ENCODE measurements at places on chromosomes 16 and 17.

- DNase-seq: no peak
Observed at GRCh38 chr17:60087882-60088669, 9.4 kb upstream of the HEATR6 start.

DNA sequence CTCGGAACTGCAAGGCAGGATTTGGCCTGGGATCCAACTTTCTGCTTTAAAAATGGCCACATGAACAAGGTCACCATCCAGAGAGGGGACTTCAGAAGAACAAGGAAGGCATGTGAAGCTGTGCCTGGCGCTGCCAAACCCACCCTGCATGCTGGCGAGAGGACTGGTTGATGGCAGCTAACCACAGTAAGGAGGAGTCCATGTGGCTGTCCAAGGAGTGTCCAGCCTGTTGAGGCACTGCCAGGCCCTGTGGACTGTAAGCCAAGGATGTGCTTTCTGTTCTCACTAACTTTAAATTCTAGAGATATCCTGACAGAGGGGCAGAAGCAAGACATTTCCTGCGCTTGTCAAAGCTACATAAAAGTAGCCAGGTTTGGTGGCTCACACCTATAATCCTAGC lies 40.4 kb downstream of the CDK5R1 start:
- no peak for DNase-seq

- peak; percentile 37 for DNase-seq
Observed at GRCh38 chr16:70696952-70697593, 11.2 kb upstream of the MTSS2 start.

DNA sequence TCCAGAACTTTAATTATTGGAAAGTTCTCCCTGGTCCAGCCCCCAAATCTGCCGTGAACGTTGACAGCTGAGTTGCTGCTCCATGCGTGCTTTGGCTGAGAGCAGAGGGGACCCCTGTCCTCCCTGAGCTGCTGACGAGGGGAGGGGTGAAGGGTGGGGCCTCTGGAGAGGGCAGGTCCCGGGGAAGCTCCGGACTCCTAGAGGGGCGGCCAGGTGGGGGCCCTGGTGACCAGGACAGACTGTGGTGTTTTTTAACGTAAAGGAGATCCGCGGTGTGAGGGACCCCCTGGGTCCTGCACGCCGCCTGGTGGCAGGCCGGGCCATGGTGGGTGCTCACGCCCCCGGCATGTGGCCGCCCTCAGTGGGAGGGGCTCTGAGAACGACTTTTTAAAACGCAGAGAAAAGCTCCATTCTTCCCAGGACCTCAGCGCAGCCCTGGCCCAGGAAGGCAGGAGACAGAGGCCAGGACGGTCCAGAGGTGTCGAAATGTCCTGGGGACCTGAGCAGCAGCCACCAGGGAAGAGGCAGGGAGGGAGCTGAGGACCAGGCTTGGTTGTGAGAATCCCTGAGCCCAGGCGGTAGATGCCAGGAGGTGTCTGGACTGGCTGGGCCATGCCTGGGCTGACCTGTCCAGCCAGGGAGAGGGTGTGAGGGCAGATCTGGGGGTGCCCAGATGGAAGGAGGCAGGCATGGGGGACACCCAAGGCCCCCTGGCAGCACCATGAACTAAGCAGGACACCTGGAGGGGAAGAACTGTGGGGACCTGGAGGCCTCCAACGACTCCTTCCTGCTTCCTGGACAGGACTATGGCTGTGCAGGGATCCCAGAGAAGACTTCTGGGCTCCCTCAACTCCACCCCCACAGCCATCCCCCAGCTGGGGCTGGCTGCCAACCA lies at the start of gene MC1R:
Gene MC1R, plus strand, starts transcription at position 410 of the 895 bp plus-strand sequence. Its CDS starts 397 bp downstream, at position 807.
- no peak for DNase-seq

DNA sequence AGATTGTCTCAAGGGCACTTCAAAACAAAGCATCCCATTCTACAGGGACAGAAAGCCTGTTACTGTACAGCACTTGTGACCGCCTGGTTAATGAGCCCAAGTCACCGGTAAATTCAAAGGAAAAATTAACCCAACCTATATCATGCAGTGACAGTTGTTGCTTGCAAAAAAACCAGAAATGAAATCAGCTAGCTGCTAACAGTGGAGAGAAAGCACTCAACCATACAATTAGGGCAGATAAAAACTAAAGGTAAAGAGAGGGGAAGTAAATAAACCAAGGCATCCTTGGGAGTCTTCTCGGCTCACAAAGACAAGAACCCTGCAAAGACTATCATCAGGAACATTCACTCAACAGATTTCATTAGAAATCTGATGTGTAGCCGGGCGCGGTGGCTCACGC lies 5.9 kb downstream of the RETREG3 start:
- no peak for DNase-seq

DNA sequence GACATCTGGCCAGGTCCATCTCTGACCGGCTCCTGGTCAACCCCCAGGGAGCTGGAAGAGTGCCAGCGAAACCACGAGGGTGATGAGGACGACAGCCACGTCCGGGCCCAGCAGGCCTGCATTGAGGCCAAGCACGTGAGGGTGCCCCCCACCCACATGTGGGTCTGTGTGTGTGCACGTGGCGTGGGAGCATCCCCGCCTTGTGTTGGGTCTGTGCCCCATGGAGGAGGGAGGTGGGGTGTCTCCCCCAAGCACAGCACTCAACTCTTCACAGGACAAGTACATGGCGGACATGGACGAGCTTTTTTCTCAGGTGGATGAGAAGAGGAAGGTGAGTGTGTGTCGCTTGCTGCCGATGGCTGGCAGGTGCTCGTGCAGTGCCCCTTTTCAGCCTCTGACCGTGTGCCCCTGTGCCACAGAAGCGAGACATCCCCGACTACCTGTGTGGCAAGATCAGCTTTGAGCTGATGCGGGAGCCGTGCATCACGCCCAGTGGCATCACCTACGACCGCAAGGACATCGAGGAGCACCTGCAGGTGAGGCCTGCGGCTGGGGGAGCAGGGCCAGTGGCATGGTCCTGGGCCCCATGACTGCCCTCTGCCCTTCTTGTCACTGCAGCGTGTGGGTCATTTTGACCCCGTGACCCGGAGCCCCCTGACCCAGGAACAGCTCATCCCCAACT lies 1.7 kb downstream of the STUB1 start:
- no peak for DNase-seq

- no peak for DNase-seq
Observed at GRCh38 chr16:30760001-30760559, 1.8 kb downstream of the CFAP119 start.

DNA sequence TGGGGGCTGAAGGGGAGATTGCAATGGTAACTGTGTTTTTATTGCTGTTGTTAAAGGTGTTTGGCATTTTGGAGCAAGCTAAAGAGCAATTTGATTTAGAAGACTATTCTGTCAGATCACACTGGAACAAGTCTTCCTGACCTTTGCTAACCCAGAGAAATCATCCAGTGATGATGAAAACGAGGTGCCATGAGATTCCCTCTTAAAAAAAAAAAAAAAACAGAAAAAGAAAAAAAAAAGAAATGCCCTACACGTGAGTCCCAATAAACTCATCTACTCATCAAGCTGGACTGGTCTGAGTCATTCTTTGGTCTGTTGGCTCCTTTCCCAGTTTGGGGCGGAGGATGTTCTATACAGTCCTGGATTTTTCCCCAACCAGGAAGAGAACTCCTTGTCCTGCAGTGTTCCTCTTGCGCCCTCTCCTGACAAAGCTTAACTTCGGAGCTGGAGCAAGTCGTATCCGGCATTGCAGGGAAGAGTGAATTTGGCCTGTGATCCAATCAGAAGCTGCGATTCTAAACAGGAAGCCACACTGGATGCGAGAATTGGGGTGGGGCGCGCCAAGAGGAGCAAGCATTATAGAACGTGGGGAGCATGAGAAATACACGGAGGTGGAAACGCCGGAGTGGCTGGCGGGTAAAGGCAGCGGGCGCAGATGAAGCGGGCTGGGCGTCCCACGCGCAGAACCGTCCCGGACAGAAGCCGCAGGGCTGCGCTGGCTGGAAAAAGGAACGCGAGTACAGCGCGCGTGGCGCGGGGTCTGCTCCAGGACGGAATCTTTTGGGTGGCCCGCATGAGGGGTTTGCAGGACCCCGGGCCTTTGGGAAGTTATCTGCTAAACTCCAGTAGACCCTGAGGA lies 22.4 kb upstream of the CRYM start:
- peak; percentile 99 for DNase-seq

DNA sequence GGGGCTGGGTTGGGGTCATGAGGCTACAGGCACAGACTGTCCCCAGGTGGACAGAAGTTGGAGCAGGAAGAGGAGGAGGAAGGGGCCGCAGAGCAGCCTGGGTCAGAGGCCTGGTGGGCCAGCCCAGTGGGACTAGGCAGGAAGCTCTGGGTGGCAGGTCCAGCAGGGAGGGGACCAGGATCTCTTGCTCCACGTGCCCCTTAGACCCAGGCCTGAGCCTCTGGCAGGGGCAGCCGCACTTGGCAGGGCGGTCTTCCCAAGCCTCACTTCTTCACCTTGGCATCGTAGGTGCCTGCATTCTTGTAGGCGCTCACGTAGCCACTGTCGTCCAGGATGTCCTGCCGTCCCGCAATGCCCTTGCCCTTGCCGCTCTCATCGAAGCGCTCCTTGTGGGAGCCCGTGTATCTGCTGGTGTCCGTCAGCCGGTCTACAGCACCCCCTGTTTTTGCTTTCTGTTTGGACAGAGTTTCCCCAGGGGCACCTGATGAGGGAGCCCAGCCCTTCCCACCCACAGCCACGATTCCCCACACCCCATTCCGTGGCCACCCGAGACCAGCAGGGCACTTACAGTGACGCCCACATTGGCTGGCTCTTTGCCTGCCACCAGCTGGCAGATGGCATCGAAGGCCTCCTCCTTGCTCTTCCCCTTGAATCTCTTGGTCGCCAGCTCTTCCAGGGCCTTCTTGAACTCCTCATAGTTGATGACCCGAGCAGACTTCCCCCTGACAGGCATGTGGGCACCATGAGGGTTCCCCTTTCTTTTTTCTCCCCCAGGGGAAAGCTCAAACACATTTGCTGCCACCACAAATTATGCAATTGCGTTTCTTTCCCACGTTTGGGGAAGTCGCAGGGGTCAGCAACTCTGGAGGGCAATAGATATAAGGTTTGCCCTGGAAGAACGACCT lies 3.1 kb downstream of the TPPP3 start:
- no peak for DNase-seq

DNA sequence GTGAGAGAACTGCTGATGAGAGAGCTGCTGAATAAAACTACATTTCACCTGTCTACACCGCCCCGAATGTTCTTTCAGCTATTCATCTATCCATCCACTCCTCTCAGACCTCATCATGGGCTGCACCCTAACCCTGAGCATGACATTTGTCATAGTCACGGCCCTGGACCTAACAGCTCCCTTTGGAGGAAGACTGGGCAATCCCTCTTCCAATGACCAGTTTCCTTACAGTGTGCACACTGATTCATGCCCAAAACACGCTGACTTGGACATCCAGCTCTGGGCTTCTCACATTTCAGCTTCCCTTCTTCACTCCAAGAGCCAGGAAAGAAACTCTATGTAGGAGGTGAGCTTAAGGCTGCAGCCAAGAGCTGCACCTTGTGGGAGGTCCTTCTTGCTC lies 41.8 kb upstream of the ARL4D start:
- peak; percentile 57 for DNase-seq

GRCh38 chr17:39231591-39232551 lies 6.1 kb upstream of the STAC2 start:
- DNase-seq: no peak

DNA sequence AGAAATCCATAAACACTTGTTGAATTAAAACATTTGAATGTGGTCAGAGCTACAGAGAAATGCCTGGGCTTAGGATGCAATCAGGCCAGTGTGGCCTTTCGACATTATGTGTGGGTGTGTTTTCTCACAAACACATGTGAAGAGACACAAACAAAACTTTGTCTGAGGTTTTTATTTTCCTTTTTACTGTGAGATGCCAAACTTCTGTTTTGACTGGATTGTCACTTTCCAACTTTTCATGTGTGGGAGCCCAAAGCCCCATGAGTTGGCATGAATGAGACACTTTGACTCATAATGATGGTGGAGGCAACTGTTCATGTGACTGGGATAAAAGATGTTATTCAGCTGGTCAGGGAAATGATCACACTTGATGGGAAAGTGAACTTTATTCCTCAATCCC lies 71.9 kb upstream of the GAS7 start:
- DNase-seq: no peak

GRCh38 chr17:78438271-78438691 lies 59.8 kb downstream of the PGS1 start:
- no peak for DNase-seq

GRCh38 chr16:51343411-51343810 lies 192.3 kb upstream of the SALL1 start:
- no peak for DNase-seq

- DNase-seq: no peak
Observed at GRCh38 chr17:10144456-10144855, 54.0 kb downstream of the GAS7 start.

- DNase-seq: no peak
Observed at GRCh38 chr16:24372824-24373223, 116.7 kb downstream of the CACNG3 start.

GRCh38 chr17:36918211-36918691 lies 19.0 kb upstream of the LHX1 start:
- DNase-seq: no peak

- DNase-seq: no peak
Observed at GRCh38 chr16:87528690-87529579, 36.1 kb upstream of the ZCCHC14 start.

- no peak for DNase-seq
Observed at GRCh38 chr17:50181591-50182560, 16.1 kb downstream of the SGCA start.

GRCh38 chr16:30535777-30536190 lies 1.1 kb upstream of the ZNF747 start:
- no peak for DNase-seq

DNA sequence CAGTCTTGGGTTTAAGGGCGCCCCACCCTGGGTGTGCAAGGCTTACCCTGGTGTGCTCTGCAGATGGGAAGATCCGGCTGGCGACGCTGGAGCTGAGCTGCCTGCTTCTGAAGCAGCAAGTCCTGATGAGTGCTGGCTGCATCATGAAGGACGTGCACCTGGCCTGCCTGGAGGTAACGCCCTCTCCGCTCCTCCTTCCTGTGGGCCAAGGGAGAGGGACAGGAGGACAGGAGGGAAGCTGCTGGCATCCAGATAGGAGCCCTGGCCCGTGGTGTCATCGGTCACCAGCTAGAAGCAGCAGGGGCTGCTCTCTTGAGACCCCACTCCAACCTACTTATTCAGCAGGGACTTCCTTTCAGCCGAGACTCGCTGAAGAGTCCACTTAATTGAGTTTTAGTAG lies 97.8 kb downstream of the CLEC16A start:
- no peak for DNase-seq

DNA sequence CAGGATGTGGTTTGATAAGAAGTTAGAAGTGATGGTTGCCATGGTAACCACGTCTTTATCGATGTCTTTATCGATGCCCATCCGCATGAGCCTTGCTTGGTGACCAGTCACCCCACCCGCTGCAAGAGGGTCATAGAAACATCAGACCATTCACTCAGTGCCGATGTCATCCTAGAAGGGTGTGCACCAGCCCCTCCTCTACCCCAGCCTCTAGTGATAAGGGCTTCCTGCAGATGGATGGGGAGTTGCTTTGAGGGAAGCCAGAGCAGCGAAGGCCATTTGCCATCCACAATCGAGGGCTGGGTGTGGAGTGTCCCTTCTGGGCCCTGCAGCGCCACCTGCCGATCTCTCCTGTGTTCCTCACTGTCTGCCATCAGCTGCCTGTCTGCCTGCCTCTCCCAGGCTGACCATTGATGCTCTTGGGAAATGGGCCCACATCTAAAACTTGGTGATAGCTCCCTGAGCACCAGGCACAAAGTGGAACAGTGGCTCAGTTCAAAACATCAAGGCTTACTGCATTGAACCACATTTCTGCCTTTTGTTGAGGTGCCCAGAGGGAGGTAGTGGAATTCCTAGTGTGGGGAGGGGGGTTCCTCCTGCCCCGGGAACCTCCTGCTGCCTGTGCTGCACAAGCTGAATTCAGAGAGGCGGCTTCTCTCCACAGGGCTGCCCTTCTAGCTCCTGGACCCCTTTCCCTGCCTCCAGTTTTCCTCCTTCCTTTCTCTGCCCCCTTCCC lies 8.9 kb downstream of the CALB2 start:
- DNase-seq: no peak

Data from epithelial cell of prostate (primary cell).